Hepatocyte (in vitro differentiated cells): ENCODE measurements at places on chromosomes 1 and 21. TPM values are rescaled to one million over a fixed set of nuclear protein-coding genes. Genes with fewer than 3 reads are reported as not detected.

The GPATCH2 gene
- total RNA-seq: 21.7 and 22.5 TPM in 2 replicates

DNA sequence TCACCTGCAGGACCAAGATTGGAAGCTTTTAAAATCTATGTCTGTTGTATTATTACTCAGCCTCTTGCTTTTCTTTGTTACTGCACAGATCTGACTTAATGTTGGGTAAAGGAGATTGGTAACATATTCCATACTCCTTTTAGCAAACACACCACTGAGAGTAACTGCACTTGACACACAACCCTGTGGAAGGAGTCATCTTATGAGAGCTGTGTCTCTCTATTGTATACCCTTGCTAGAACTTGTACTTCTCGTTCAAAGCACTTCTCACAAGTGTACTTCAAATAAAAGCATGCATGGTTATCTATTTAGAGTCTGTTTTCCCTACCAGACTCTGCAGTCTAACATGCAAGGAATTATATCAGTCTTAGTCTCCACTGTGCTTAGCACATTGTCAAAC, 813.4 kb downstream of the ADGRL2 start:
- no peaks in the 10 kb centered on the region for H3K4me1 ChIP-seq
- no peaks in the 10 kb centered on the region for H3K36me3 ChIP-seq
- H3K4me3 ChIP-seq: no peak overlapping the region
- H3K27me3 ChIP-seq: no peaks in the 10 kb centered on the region
- no peak overlapping the region for H3K27ac ChIP-seq
- DNase-seq: no peak

GRCh38 chr1:190491404-190491803, 13.7 kb upstream of the BRINP3 start:
- no peaks in the 10 kb centered on the region for H3K27me3 ChIP-seq
- no peaks in the 10 kb centered on the region for H3K36me3 ChIP-seq
- H3K4me3 ChIP-seq: no peak overlapping the region
- H3K4me1 ChIP-seq: no peaks in the 10 kb centered on the region
- H3K27ac ChIP-seq: no peak overlapping the region

The PRCC gene
- 35.9 and 45.0 TPM in 2 replicates for total RNA-seq

DNA sequence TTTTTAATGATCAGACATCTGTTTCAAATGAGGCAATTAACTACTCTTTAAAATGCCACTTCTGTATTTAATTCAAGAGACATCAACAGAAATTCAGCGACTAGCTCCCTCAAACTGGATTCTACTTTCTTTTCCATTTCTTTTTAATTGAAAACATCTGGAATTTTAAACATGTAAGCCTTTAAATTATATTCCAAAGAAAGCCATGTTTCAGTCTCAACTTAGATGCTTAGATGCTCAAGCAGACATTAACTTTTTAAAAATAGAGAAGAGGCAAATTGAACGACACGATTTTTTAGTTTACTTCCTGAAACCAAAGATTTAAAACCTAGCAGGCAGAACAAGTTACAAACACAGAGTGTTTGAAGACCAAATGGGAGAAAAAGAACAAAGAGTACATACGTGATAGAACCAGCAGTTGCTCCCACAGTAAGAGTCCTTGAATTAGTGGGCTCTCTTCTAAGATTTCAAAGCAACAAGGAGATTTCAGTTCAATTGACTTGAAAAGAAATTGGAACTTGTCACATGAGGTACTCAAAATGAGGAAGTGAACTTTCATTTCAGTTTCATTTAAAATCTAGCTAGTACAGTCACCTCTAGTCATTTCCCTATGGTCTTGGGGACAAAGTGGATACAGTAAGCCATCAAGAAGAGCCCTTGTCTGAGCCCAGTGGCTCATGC, at the start of gene CTSS:
TSS of gene CTSS (minus strand) at position 483 of the 681 bp plus-strand sequence. CDS start 1,015 bp downstream, outside the sequence.
- peaks cover 10% of the 10 kb centered on the region for H3K4me1 ChIP-seq
- no peaks in the 10 kb centered on the region for H3K27me3 ChIP-seq
- no peak within 1 kb of the TSS for H3K4me3 ChIP-seq
- no peak for DNase-seq
- peak within 1 kb of the TSS; percentile 84 for H3K27ac ChIP-seq
- no peaks in the 10 kb centered on the region for H3K36me3 ChIP-seq

The RYR2 gene
- total RNA-seq: 0.50 and 1.1 TPM in 2 replicates

DNA sequence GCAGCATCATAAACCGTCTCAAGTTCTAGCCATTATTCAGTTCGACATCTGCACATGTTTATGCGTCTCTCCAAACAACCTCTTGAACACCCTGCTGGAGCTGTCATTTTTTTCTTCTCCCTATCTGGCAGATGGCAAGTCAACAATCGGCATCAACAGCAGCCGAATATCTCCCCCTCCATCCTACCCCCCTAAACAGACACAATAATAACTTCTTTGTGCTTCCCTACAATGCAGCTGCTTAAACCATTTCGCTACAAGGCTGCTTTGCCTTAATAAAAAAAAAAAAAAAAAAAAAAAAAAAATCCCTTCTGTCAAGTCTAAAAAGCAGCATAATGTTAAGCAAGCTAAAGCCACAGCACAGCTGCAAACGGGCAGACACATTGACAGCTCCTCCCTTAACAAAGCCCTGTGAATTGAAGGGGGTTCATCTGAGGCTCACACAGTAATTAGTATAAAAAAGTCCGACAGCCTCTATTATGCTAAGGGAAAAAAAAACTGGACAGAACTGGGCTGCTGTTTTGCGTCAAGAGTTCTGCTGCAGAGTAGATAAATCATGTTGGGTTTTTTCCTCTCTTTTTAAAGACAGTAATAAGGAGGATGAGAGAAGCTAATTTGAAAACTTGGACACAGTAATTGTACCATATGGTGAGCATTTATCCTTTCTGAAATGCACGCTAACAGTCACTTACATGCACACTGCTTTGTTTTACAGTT, 136.4 kb downstream of the AKT3 start:
- no peaks in the 10 kb centered on the region for H3K36me3 ChIP-seq
- DNase-seq: no peak
- H3K27me3 ChIP-seq: no peaks in the 10 kb centered on the region
- no peak overlapping the region for H3K27ac ChIP-seq
- no peak overlapping the region for H3K4me3 ChIP-seq

DNA sequence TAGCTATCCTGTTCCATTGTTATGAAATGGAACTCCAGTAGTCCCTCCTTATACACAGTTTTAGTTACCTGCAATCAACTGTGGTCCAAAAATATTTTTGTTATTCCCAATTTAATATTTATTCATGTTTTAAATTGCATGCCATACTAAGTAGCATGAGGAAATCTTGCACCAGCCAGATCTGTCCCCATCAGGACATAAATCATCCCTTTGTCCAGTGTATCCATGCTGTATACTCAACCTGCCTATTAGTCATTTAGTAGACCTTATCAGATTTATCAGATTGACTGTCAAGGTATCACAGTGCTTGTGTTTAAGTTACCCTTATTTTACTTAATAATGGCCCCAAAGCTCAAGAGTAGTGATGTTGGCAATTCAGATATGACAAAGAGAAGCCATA, 207.9 kb upstream of the DMRTA2 start:
- no peak overlapping the region for H3K4me3 ChIP-seq
- no peaks in the 10 kb centered on the region for H3K36me3 ChIP-seq
- H3K27me3 ChIP-seq: no peaks in the 10 kb centered on the region
- DNase-seq: no peak

- peak overlapping the region; percentile 100 for H3K27ac ChIP-seq
- no peaks in the 10 kb centered on the region for H3K36me3 ChIP-seq
- H3K4me1 ChIP-seq: peaks cover 48% of the 10 kb centered on the region
These were observed 2.6 kb downstream of the HDGF start for GRCh38 chr1:156748670-156749418.

- no peak for DNase-seq
- H3K27ac ChIP-seq: no peak overlapping the region
- no peaks in the 10 kb centered on the region for H3K27me3 ChIP-seq
- no peaks in the 10 kb centered on the region for H3K36me3 ChIP-seq
- H3K4me3 ChIP-seq: no peak overlapping the region
These were observed 22.0 kb upstream of the SLC26A9 start for GRCh38 chr1:205965036-205965884.

DNA sequence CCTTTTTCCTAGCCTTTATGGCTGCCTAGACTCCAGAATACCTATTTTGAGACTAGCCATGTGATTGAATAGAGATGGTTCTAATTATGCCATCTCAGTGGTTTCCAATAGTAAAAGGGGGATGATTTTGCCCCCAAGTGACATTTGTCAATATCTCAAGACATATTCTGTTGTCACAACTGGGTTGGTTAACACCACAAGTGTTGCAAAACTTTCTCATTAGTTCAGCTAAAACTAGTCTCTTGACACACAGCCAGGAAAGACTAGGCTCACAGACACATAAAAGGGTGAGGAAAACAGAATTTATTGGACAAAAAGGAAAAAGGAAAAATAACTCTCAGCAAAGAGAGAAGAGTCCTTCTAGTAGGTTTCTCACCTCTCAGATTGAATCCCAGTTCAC, 39.9 kb upstream of the GBP5 start:
- DNase-seq: no peak
- H3K4me1 ChIP-seq: no peaks in the 10 kb centered on the region
- no peaks in the 10 kb centered on the region for H3K27me3 ChIP-seq
- H3K36me3 ChIP-seq: no peaks in the 10 kb centered on the region
- H3K4me3 ChIP-seq: no peak overlapping the region

DNA sequence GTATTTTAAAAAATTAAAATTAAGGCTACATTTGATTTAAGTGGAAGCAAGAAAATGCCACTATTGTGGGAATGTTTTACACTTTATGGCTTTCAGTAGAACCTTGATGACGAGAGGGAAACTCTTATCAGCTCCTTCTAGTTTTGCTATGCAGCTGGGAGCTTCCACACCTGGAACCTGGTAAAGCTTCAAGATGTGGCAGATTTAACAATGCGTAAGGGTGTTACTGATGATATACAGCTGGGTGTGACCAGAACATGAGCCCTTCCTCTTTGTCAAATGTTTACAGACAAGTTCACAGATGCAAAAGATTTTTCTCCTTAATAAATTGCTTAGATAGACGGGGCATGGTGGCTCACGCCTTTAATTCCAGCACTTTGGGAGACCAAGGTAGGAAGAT, 20.3 kb downstream of the TTC13 start:
- no peaks in the 10 kb centered on the region for H3K36me3 ChIP-seq
- no peak overlapping the region for H3K4me3 ChIP-seq
- no peak overlapping the region for H3K27ac ChIP-seq
- DNase-seq: no peak
- peaks cover 5% of the 10 kb centered on the region for H3K4me1 ChIP-seq
- H3K27me3 ChIP-seq: no peaks in the 10 kb centered on the region

The ALX3 gene
- 0.27 and 1.6 TPM in 2 replicates for total RNA-seq

The SAMD11 gene
- total RNA-seq: 9.5 and 10.2 TPM in 2 replicates

DNA sequence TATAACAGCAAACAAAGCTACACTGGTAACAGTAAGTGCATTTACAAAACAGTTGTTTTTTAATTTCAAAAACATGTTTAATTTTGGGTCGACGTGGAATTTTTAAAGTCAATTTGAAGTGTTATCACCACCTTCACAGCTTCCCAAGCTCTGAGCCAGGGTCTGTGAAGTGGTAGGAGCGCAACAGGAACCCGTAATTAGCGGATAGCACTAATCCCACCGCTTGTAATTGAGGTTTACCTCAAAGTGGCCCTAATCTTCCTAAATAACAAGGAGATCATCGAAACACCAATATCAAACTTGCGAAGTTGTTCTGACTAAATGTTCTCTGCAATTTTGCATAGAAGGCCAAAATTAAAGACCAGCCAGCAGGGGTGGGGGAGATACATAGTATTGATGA, 18.8 kb downstream of the LBR start:
- no peak overlapping the region for H3K27ac ChIP-seq
- no peaks in the 10 kb centered on the region for H3K27me3 ChIP-seq
- H3K4me1 ChIP-seq: no peaks in the 10 kb centered on the region
- DNase-seq: no peak

- no peaks in the 10 kb centered on the region for H3K4me1 ChIP-seq
- no peak overlapping the region for H3K27ac ChIP-seq
- no peak for DNase-seq
These were observed 9.2 kb upstream of the IFI44 start for GRCh38 chr1:78640462-78640861.

DNA sequence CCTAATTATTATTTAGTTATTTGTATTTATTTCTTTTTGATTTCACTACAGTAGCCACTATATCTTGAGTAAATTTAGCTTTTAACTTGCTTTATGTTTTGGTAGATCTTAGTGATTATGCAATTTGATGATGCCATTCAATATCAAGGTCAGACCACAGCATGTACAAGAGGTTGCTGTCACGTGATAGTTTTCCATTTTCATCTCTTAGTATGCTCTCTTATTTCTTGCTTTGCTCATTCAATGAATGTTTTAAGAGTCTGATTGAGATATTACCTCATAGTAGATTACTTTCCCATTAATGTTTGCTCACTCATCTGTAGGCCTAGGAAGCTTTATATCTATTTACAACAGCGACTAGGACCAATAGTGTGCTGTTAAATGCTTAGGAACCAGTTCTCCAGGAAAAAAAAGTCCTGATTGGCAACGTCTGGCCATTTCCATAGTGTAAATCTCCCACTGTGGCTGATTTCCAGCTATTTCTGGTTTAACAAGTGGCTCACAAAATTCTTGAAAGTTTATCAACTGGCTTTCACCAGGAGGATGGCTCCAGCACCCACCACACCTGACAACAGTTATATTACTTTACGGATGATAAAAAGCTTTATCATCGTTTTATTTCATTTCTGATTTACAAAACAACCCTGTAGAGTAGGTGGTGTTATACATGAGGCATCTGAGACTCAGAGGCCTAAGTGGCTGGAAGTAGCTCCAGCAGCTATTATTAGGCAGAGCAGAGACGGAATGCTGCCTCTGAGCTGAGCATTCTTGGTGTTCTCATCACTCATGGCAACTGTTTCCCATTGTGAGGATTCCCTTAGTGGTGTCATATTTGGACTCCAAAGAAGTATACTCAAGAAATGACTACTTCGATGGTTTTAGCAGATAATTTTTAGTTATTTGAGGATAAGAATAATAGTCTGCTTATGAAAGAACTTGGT, 235.2 kb downstream of the DISC1 start:
- no peaks in the 10 kb centered on the region for H3K27me3 ChIP-seq
- H3K4me3 ChIP-seq: no peak overlapping the region
- no peaks in the 10 kb centered on the region for H3K36me3 ChIP-seq
- H3K4me1 ChIP-seq: peaks cover 3% of the 10 kb centered on the region
- no peak overlapping the region for H3K27ac ChIP-seq
- no peak for DNase-seq

DNA sequence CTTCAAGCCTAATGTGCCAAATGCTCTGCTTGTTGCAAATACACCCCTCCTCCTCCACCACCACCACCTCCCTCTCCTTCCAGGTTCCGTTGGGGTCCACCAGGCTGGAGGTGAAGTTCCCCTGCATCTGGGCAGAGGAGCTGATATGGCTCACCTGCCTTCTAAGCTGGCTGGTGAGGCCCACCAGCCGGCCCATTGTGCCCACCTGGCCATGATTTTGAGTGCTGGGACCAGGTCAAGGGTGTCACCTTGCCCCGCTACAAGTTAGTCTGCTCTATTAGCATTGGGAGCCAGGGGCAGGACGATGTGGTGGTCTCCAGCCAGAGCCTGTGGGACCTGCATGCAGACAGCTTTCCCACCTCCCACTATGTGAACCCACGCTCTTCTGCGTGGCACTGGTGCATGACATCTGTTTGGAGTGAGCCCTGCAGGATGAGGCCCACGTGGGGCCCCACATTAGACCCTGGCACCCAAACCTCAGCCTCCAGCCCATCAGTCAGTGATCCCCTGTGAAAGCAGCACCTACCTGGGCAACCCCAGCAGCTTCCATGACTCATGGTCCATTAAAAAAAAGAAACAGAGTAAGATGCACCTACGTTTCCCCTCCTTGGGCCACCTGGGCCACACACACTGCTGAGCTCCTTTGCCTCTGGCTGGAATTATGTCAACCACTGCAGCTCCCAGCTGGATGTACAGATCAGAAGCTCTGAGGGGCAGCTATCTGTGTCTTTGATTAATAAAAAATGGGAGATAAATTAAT, 15.6 kb upstream of the CDCP2 start:
- H3K4me3 ChIP-seq: no peak overlapping the region

GRCh38 chr21:14591882-14592281, 45.8 kb upstream of the SAMSN1 start:
- H3K4me1 ChIP-seq: no peaks in the 10 kb centered on the region
- no peak overlapping the region for H3K4me3 ChIP-seq
- no peak overlapping the region for H3K27ac ChIP-seq
- no peaks in the 10 kb centered on the region for H3K27me3 ChIP-seq
